ENCODE measurements at places on chromosomes 6 and 20.

DNA sequence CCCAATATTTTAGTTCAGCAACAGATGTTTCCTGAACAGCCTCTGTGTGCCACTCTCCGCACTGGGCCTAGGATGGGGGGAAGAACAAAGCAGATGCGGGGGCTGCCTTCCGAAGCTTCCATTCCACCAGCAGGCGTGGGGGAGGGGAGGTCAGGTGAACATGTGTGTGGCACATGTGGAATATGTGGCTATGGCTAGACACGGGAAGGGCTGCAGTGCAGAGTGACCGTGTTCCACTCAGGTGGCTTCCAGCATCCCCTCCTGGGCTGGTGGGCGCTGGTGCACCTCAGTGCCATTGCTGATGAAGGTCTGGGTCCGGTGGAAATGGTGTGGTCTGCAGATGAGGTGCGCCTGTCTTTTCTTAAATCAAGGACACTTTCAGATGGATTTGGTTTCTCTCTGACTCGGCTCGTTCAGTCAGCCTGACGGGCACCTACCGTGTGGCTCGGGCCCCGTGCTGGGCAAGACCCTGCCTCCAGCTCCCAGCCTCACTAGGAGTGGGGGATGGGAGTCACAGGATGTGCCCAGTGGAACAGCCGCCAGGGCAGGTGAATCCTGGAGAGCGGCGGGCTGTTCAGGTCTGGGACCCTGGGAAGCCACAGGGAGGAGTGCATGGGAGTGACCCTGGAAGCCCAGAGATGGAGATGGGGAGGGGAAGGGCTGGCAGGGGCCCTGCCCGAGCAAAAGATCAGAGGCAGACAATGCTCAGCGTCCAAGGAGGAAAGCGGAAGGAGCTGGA, 111.0 kb downstream of the SYCP2 start:
- DNase-seq, result no peak

- DNase-seq, result no peak
Measured at GRCh38 chr6:16676376-16676775, 84.9 kb downstream of the ATXN1 start.

DNA sequence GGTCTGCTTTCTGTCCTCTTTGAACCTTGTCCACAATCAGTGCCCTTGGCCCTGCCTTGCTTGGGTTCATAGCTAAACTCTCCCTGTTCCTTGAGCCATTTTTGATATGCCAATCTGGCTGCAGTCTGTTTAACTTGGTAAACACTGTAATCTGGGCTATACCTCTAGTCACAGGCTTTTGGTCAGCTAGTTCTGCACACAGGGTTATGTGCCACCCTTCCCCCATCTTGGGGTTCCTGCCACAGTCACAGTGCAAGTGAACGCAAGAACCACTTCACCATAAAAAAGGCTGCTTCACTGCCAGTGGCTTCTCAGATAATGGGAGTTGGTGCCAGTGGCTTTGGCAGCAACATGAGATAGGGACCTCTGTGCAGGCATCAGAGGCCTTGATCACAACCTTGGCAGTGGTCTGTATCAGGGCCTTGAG, 10.9 kb upstream of the ATRN start:
- no peak for DNase-seq

GRCh38 chr20:48031122-48031521, 245.8 kb upstream of the SULF2 start:
- no peak for DNase-seq

All from GM12865 (cell line).